Endothelial cell (in vitro differentiated cells): ENCODE measurements at places on chromosomes 5 and 9. TPM values are rescaled to one million over a fixed set of nuclear protein-coding genes. Genes with fewer than 3 reads are reported as not detected.

PCDHB9 gene
- total RNA-seq: 15.2 TPM

NR2F1-AS1 gene
- total RNA-seq: 6.4 TPM

TRAPPC13 gene
- total RNA-seq: 20.3 TPM

CARD9 gene
- total RNA-seq: 0.41 TPM

FAM219A gene
- total RNA-seq: 55.3 TPM

ZNF354C gene
- 6.0 TPM for total RNA-seq

ARSB gene
- 19.3 TPM for total RNA-seq

FBLL1 gene
- total RNA-seq: 0.51 TPM

PNPLA7 gene
- total RNA-seq: 3.9 TPM

ZNF622 gene
- total RNA-seq: 25.8 TPM

LCN10 gene
- not detected for total RNA-seq

ELOVL7 gene
- total RNA-seq: 4.4 TPM

BARHL1 gene
- total RNA-seq: 2.4 TPM

LPAR1 gene
- 5.6 TPM for total RNA-seq

GALNT10 gene
- 22.5 TPM for total RNA-seq

C5orf52 gene
- total RNA-seq: not detected

DNA sequence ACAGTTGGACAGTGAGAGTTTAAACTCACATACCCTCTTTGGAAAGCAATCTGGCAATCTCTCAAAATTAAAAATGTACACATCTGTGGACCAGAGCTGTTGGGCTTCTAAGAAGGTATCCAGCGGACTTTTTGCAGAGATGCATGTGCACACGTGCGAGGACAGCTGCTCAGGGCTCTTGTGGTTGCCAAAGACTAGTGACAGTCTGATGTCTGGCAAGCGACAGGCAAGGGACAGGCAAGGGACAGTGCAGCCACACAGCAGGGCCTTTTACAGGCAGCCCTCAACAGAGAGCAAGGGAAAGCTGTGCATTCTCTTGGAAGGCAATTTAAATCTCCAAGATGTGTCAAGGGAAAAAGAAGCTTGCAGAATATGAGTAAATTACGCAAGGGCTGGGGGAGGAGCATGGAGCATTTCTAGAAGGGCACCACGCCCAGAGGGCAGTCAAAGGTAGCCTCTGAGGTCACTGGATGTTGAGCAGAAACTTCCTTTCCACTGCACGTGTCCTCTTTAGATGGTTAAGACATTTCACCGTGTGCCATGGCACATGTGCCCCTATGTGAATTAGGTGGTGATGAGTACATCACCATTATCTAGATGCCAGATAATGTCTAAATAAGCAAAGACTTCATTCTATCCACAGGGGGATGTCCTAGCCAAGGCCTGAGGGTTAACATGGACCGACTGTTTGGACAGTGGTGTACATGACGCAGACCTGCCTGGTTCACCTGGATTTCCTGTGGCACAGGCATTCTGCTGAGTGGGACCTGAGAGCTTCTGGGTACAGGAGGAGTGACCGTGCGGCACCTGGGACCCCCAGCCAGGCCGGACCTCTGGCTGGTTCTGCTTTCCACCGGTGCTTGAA lies 9.1 kb downstream of the GFPT2 start:
- H3K27me3 ChIP-seq: peaks cover 2% of the 10 kb centered on the region
- DNase-seq: no peak
- H3K4me3 ChIP-seq: no peak overlapping the region
- H3K36me3 ChIP-seq: no peaks in the 10 kb centered on the region

DNA sequence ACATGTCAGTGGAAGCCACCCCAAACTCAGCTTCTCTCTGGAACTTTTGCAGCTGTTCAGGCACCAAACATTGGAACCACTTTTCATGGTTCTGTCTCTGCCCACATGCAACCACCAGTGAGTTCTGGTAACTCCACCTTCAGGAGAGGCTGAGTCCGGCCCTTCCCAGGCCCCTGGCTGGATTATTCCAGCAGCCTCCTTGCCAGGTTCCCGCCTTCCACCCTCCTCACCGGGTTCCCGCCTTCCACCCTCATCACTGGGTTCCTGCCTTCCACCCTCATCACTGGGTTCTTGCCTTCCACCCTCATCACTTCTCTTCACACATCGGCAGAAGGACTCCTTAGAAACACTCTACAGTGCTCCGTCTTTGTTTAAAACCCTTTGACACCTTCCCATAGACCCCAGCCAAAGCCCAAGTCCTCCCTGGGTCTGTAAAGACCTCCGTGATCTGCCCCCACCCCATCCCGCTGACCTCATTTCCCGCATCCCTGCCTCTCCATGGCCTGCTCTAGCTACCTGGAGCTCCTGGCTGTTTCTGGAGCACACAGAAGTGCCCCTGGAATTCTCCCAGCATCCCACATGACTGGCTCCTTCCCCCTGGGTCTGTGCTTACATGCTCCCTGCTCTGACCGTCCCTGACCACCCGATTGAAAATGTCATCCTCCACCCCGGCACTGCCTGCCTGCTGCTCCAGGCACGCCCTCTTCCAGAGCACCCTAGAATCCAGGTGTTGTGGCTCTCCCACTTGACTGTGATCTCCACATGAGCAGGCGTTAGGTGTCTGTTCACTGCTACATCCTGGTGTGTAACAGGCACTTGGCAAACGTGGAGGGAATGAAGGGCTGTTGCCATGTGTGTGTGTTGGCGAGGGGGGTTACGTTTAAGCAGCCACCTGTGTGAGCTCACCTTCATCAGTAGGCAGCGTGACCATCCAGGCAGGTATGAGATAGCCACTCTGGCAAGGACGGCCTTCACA lies 17.7 kb downstream of the ROPN1L start:
- H3K27ac ChIP-seq: peak overlapping the region; percentile 14
- peaks cover 6% of the 10 kb centered on the region for H3K36me3 ChIP-seq
- H3K4me1 ChIP-seq: peaks cover 51% of the 10 kb centered on the region
- DNase-seq: no peak
- H3K27me3 ChIP-seq: peaks cover 21% of the 10 kb centered on the region
- no peak overlapping the region for H3K4me3 ChIP-seq

GRCh38 chr9:133874060-133874657 lies 118.0 kb downstream of the VAV2 start:
- H3K36me3 ChIP-seq: peaks cover 4% of the 10 kb centered on the region
- peaks cover 31% of the 10 kb centered on the region for H3K4me1 ChIP-seq
- H3K27ac ChIP-seq: no peak overlapping the region
- no peak for DNase-seq
- H3K4me3 ChIP-seq: no peak overlapping the region
- H3K27me3 ChIP-seq: peaks cover 10% of the 10 kb centered on the region

GRCh38 chr5:40374853-40375252 lies 304.9 kb upstream of the PTGER4 start:
- peaks cover 3% of the 10 kb centered on the region for H3K27me3 ChIP-seq
- no peaks in the 10 kb centered on the region for H3K4me1 ChIP-seq
- H3K27ac ChIP-seq: no peak overlapping the region
- H3K4me3 ChIP-seq: no peak overlapping the region

GRCh38 chr5:156476158-156476551 lies 149.2 kb downstream of the SGCD start:
- no peak overlapping the region for H3K27ac ChIP-seq
- no peaks in the 10 kb centered on the region for H3K36me3 ChIP-seq
- H3K4me1 ChIP-seq: no peaks in the 10 kb centered on the region
- no peak overlapping the region for H3K4me3 ChIP-seq

GRCh38 chr5:44334622-44335021 lies 54.6 kb downstream of the FGF10 start:
- no peaks in the 10 kb centered on the region for H3K4me1 ChIP-seq
- DNase-seq: no peak
- H3K4me3 ChIP-seq: no peak overlapping the region
- H3K27ac ChIP-seq: no peak overlapping the region
- no peaks in the 10 kb centered on the region for H3K36me3 ChIP-seq

- peaks cover 2% of the 10 kb centered on the region for H3K27me3 ChIP-seq
- no peak overlapping the region for H3K4me3 ChIP-seq
- no peak overlapping the region for H3K27ac ChIP-seq
These were observed 32.7 kb downstream of the OSMR start for GRCh38 chr5:38878391-38879077.

GRCh38 chr5:74123929-74124328 lies 497.9 kb downstream of the ARHGEF28 start:
- no peak overlapping the region for H3K27ac ChIP-seq
- no peak overlapping the region for H3K4me3 ChIP-seq
- no peaks in the 10 kb centered on the region for H3K36me3 ChIP-seq

GRCh38 chr5:169848271-169848670 lies 132.0 kb downstream of the INSYN2B start:
- peaks cover 2% of the 10 kb centered on the region for H3K27me3 ChIP-seq
- no peaks in the 10 kb centered on the region for H3K4me1 ChIP-seq
- no peak overlapping the region for H3K4me3 ChIP-seq
- no peak for DNase-seq
- H3K36me3 ChIP-seq: peaks cover 8% of the 10 kb centered on the region

DNA sequence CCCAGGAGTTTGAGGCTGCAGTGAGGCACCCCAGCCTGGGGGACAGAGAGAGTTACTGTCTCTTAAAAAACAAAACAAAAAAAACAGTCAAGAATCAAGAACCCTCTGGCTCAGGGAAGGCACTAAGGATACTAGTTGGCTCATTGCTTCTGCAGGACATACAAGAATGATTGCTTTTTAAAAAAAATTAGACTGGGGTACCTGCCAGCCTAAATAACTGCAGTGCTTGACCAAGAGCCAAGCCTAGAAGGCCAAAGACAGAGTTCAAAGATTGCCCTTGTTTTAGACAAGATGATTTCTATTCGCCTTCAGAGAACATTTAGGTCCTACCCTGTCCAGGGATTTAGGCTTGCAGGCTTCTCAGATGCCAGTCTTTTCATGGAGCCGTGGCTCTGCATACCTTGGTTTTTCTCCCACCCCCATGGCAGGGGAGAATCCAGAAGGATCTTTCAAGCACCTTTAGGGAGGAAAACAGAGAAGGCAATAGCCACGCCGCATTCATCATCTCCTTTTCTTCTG lies 93.7 kb upstream of the IL6ST start:
- no peak overlapping the region for H3K4me3 ChIP-seq
- H3K27ac ChIP-seq: no peak overlapping the region
- no peaks in the 10 kb centered on the region for H3K4me1 ChIP-seq
- DNase-seq: no peak

GRCh38 chr9:112971415-112971814 lies 40.6 kb downstream of the ZNF883 start:
- H3K4me3 ChIP-seq: no peak overlapping the region
- no peaks in the 10 kb centered on the region for H3K36me3 ChIP-seq
- no peak overlapping the region for H3K27ac ChIP-seq
- DNase-seq: peak; percentile 56

DNA sequence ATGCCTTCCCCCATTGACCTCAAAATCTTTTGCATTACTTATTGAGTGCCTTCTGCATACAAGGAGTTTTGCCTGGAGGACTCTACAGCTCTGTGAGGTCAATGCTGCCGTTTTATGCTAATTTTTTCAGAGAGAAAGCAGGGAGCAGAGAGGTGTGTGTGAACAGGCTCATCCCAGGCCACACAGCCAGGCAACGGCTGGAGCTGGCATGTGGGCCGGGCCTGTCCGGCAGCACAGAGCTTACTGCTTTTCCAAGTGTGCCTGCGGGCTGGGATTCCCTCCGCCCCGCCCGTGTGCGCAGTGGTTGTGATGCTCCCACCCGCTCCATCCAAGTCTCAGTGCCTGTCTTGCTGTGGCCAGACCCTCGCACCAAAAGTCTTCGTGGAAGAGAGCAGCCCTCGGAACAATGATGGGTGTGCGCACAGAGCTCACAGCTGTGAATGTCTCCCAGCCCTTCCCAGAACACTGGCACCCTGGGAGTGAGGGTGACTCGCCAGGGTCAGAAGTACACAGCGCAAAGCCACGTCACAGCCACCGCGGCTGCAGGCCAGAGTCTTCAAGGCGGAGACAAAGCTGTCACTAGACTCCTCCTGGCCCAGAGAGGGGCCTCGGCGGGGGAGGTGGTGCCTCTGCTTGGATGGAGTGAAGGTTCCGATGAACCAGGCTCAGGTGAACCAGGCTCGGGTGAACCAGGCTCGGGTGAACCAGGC lies 82.8 kb downstream of the COL5A1 start:
- peaks cover 4% of the 10 kb centered on the region for H3K4me1 ChIP-seq
- no peak overlapping the region for H3K27ac ChIP-seq
- H3K4me3 ChIP-seq: no peak overlapping the region
- peaks cover 4% of the 10 kb centered on the region for H3K27me3 ChIP-seq
- H3K36me3 ChIP-seq: no peaks in the 10 kb centered on the region

- H3K36me3 ChIP-seq: peaks cover 5% of the 10 kb centered on the region
- no peak for DNase-seq
- no peak overlapping the region for H3K27ac ChIP-seq
- H3K4me3 ChIP-seq: no peak overlapping the region
- peaks cover 6% of the 10 kb centered on the region for H3K4me1 ChIP-seq
These were observed 58.8 kb downstream of the SNX30 start for GRCh38 chr9:112809351-112809848.

- no peaks in the 10 kb centered on the region for H3K4me1 ChIP-seq
- H3K36me3 ChIP-seq: no peaks in the 10 kb centered on the region
- no peak for DNase-seq
These were observed 67.5 kb downstream of the C7 start for GRCh38 chr5:40976836-40977235.

GRCh38 chr5:37893434-37894134 lies 53.7 kb upstream of the GDNF start:
- no peak overlapping the region for H3K27ac ChIP-seq
- H3K27me3 ChIP-seq: peaks cover 5% of the 10 kb centered on the region
- no peaks in the 10 kb centered on the region for H3K4me1 ChIP-seq
- H3K4me3 ChIP-seq: no peak overlapping the region
